Camera-type eye (tissue), 1 donor: ENCODE measurements at places on chromosomes 13 and 19. TPM values are rescaled to one million over a fixed set of nuclear protein-coding genes. Genes with fewer than 3 reads are reported as not detected.

TSKS gene
- 0.22 TPM for total RNA-seq

FFAR1 gene
- not detected for total RNA-seq

KASH5 gene
- 0.27 TPM for total RNA-seq

SIGLEC8 gene
- total RNA-seq, result not detected

NLRP13 gene
- total RNA-seq, result not detected

APOC4 gene
- total RNA-seq, result not detected

DDA1 gene
- 15.1 TPM for total RNA-seq

CYP2A7 gene
- not detected for total RNA-seq
